Hypothalamus (tissue), 51 donors: ENCODE measurements at places on chromosomes 6 and 20.

DNA sequence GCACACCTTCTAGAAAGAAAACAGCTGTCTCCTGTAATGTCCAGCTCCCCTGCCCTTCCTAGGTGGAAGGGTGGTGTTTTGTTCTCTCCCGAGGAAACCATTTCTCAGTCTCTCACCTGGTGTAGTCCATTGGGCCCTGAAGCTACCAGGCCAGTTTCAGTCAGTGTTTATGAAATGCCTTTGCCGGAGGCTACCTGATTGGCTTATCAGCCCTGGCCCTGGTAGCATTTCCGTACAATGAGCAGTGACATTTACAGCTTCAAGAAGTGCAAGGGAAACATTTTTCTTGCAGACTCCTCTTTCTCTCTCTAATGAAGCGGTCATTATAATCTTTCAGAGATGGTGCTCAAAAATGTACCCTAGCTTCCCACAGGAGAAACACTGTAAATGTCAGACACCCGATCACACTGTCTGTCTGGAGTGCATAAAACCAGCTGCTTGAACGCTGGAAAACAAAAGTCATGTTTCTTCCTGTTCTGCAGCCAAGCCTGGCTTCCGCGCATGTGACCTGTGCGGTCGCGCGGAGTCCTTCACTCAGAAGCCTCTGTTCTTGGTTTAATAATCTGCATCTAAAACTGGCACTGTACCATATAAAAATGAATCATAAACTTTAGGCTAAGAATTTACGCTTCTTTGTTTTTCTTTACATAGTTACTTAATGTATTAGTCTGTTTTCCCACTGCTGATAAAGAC, 28.4 kb upstream of the SAYSD1 start:
- no peak for DNase-seq

DNA sequence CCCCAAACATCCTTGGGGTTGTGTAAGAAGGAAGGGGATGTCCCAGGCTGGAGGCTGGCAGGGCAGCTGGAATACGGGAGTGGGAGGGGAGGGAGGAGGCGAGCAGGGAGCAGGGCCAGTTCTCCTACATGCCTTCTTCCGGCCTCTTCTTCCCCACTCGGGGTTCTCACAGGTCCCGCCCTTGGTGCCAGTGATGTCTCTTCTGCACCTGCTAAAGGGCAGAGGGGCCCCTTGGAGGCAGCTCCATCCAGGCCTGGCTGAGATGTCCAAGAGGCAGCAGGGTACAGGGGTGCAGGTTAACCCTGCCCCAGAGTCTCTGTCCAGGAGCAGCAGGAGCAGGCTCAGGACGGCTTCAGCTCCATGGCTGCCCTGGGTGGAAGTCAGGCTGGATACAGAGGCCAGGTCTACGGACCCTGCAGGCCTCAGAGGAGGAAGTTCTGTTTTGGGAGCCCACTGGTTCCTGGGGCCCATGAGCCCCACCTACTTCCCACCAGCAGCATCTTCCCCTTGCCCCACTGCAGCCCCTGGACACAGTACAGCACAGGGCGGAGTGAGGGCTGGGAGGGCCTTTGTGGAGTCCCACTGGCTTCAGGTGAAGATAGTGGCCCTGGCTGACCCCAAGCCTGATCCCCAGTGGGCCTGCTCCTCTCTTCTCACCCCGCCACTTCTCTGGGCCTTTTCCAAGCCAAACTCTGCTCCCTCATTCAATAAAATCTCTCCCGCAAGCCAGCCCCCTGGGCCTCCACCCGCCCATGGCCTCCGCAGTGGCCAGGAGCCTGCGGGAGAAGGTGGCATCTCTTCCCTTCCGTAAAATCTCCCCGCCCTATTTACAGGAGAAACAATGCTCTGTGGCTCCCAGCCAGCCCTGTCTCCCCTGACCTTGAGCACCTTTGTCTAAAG, 60.4 kb downstream of the YTHDF1 start:
- DNase-seq: no peak

DNA sequence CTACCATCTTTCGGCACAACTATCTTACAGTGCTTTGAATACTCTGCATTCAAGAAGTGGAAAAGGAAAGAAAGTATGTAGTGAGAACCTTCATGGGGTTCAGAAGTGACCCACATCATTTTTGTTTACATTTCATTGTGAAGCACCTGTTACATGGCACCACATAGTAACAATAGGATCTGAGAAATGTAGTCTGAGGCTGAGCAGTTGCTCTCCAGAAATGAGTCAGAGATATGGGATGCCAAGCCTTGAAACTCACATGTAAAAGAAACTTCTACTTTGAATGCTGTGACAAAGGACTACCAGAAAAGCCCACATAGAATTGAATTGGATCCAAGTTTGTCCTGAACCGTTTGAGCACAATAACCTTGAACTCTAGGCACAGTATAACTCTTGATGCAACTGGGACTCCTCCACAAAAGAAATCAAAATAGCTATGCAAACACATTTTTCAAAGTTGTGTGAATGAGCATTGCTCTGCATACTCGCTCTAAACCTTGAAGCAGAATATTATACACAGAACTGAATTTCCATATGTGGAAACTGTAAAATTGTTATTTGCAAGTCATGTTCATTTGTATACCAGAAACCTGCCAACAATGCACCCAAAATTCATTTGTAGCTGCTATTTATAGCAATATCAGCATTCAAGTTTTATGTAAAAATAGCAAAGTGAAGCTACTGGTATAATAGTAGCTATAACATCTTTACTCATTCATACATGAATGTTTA, 400.9 kb upstream of the POU3F2 start:
- DNase-seq: no peak

DNA sequence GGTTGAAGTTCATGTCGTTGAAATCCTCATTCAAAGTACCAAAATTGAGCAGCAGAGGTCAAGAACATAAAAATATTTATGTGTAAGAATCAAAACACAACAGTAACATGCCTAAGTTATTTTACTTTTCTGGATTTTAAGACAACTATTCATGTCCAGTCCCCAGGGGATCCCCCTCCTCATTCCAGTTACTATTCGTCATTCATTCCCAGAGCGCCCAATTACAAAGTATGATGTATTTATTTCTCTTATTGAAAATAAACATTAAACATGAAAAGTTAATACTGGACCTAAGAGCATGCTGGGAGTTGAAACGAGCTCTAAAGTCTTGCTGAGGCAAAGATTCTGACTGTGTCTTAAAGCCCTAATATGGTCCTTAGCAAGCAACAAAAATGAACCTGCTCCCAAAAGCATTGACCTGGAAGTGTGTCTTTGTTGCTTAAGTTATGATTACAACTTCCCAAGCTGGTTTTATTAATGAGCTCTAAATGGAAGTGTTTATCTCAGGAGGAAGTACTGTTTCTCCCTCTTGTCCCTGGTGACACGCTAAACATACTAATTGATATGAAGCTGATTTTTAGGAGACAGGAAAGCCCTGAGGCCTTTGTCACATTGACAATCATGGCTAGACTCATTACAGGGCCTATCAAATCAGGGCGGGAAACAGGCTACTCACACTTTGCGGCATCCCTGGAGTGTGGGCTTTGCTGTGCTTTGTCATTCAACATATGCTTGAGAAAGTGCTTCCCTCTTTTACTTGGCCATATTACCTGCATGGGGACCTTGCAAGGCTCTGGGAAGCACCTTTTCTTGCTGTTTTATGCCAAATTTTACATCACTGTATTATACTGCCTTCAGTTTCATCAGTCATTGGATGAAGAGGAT, 192.2 kb upstream of the DTNBP1 start:
- no peak for DNase-seq

DNA sequence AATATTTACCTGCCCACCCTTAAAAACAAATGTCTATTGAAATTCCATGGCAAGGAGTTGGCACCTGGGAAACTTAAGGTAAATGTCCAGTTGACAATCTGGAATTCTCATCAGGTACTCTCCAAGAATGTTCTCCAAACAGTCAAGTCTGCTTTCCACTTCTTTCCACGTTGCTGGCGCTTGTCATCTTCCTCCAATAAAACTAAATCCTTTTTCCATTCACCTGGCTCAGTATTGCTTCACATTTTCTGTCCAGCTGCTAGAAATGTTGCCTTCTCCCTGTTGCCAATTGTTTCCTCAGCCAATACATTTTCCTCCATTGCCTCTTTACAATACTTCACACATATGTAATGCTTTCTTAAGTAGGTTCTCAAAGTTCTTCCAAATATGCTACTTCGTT, 1288.1 kb upstream of the MAP3K7 start:
- no peak for DNase-seq
